ENCODE measurements at places on chromosomes 13 and 19. TPM values are rescaled to one million over a fixed set of nuclear protein-coding genes. Genes with fewer than 3 reads are reported as not detected.
A peak's percentile ranks its signal among the peaks of the same experiment; 100 is the strongest.

DNA sequence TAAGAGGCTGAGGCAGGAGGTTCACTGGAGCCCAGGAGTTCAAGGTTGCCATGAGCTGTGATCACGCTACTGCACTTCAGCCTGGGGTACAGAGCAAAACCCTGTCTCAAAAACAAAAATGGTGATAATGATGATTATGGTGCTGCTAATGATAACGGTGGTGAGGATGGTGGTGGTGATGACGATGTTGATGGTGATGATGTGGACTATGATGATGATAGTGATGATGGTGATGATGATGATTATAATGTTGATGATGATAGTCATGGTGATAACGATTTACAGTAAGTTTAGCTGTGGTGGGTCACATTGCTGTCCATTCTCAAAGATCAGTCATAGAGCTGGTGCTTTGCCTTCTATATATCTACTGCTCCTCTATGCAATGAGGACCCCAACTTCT is 1340.6 kb downstream of the UQCRFS1 start:
- no peak overlapping the region for H3K4me3 ChIP-seq
- peaks cover 18% of the 10 kb centered on the region for H3K36me3 ChIP-seq
- H3K4me1 ChIP-seq = no peaks in the 10 kb centered on the region
- no peaks in the 10 kb centered on the region for H3K27me3 ChIP-seq
- DNase-seq = no peak
- H3K27ac ChIP-seq = no peak overlapping the region

The LRP3 gene
- not detected for total RNA-seq

DNA sequence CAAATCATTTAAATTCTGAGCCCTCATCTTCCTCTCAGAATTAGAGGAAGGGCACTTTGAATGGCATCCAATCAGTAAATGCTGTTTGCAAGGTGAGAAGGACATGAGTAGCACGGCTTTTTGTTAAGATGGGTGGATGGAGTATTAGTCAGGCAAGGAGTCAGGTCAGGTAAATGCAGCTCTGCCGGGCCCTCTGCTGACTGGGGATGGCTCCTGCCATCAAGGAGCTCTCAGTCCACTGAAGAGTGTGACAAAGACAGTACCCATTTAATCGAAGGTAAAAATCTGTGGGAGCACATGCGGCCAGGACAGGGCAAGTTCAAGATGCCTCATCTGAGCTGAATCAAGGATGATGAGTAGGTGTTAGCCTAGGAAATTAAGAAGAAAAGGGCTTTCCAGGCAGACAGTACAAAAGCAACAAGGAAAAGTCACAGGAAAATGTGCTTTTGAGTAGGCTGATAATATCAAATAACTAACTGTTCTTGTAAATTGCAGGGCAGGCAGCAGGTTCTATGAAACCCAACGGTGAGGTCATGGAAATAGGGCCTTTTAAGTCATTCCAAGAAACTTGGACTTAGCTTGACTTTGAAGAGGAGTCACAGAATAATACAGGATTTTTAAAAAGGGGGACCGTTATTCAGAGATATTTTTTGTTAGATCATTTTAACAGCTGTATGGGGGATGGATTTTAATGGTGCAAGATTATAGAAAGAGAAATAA is 670.5 kb upstream of the ARGLU1 start:
- no peak for DNase-seq
- H3K27ac ChIP-seq = no peak overlapping the region
- no peaks in the 10 kb centered on the region for H3K4me1 ChIP-seq
- H3K27me3 ChIP-seq = no peaks in the 10 kb centered on the region
- H3K36me3 ChIP-seq = no peaks in the 10 kb centered on the region

The FAM216B gene
- total RNA-seq = not detected

The KLK3 gene
- not detected for total RNA-seq

GRCh38 chr19:5321851-5322681 is 18.5 kb downstream of the PTPRS start:
- H3K27me3 ChIP-seq = peaks cover 13% of the 10 kb centered on the region
- no peak overlapping the region for H3K27ac ChIP-seq
- H3K4me3 ChIP-seq = peak overlapping the region; percentile 38
- H3K36me3 ChIP-seq = no peaks in the 10 kb centered on the region
- H3K4me1 ChIP-seq = peaks cover 10% of the 10 kb centered on the region
- DNase-seq = no peak

DNA sequence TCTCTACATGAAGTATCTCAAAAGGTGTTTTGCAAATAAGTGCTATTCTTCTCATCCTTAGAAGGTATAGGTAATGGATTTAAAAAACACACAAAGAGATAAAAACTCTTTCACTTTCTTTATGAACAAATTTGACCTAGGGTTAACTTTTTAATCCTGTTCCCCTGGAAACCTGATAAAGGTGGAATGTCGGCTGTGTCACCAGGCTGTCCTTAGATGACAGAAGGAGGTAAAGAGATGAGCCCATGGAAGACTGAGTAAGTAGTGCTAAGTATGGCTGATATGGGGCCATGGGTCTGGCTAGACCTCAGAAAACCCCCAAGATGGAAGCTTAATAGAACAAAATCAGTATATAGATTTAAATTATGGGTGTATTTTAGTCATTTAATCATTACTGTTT is 153.8 kb upstream of the LSM14A start:
- no peak overlapping the region for H3K27ac ChIP-seq
- no peaks in the 10 kb centered on the region for H3K4me1 ChIP-seq
- H3K4me3 ChIP-seq = no peak overlapping the region
- no peak for DNase-seq
- H3K27me3 ChIP-seq = peaks cover 40% of the 10 kb centered on the region
- H3K36me3 ChIP-seq = no peaks in the 10 kb centered on the region

GRCh38 chr13:44305286-44305685 is 68.3 kb upstream of the SERP2 start:
- H3K4me1 ChIP-seq = peaks cover 36% of the 10 kb centered on the region
- DNase-seq = no peak
- H3K36me3 ChIP-seq = no peaks in the 10 kb centered on the region
- no peak overlapping the region for H3K4me3 ChIP-seq
- no peak overlapping the region for H3K27ac ChIP-seq

The ZNF677 gene
- 38.5 TPM for total RNA-seq

- H3K4me3 ChIP-seq = no peak overlapping the region
- peak overlapping the region; percentile 93 for H3K27ac ChIP-seq
- peaks cover 22% of the 10 kb centered on the region for H3K4me1 ChIP-seq
These were observed 10.8 kb upstream of the ILF3 start for GRCh38 chr19:10643172-10643967.

- DNase-seq = no peak
- H3K4me1 ChIP-seq = peaks cover 13% of the 10 kb centered on the region
- no peaks in the 10 kb centered on the region for H3K36me3 ChIP-seq
- no peaks in the 10 kb centered on the region for H3K27me3 ChIP-seq
These were observed 227.4 kb downstream of the DLEU7 start for GRCh38 chr13:50616101-50616500.

DNA sequence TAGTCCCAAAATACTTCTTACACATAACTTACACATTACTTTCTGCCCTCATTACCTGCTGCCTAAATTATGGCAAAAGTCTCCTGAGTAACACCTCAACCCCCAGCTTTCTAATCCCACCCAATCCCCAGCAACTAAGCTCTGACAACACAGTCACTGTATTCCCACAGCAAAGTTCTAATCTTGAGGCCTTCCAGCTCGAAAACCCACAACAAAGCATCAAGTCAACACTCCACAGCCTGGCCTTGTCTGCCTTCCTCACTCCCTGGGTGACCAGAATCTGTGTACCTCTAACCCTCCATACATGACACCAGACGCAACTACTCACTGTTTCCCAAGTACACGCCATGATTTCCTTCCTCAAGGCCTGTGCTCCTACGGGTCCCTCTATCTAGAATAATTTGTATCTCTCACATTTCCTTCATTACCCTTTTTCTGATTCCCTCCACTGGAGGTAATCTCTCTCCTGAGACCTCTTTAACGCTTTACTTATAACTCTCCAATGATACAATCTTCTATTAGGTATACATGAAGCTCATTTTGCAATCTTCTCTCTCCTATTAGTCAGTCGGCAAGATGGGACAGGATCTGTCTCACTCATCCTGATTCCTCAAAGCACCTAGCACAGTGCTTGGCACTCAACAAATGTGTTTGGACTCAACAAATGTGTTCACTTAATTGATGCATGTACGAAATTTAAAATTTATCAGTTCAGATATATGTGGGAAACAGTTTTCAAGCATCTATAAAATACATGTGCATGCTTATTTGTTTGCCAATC is 87.6 kb upstream of the DOCK9 start:
- H3K4me1 ChIP-seq = peaks cover 43% of the 10 kb centered on the region
- H3K36me3 ChIP-seq = peaks cover 14% of the 10 kb centered on the region
- no peaks in the 10 kb centered on the region for H3K27me3 ChIP-seq
- H3K27ac ChIP-seq = peak overlapping the region; percentile 69

The SERPINE3 gene
- not detected for total RNA-seq

GRCh38 chr19:711254-711653 is 2.5 kb downstream of the PALM start:
- no peak overlapping the region for H3K4me3 ChIP-seq
- no peak overlapping the region for H3K27ac ChIP-seq
- DNase-seq = no peak
- peaks cover 7% of the 10 kb centered on the region for H3K36me3 ChIP-seq

- peaks cover 22% of the 10 kb centered on the region for H3K4me1 ChIP-seq
- peak overlapping the region; percentile 94 for H3K4me3 ChIP-seq
- DNase-seq = no peak
- no peaks in the 10 kb centered on the region for H3K36me3 ChIP-seq
- H3K27ac ChIP-seq = peak overlapping the region; percentile 99
These were observed 10.6 kb downstream of the FUT6 start for GRCh38 chr19:5828661-5829566.

The SLC35E1 gene
- 34.2 TPM for total RNA-seq

The ZNF132 gene
- 10.6 TPM for total RNA-seq

GRCh38 chr19:54485851-54486250 is 12.8 kb upstream of the CDC42EP5 start:
- no peak overlapping the region for H3K4me3 ChIP-seq
- H3K27ac ChIP-seq = no peak overlapping the region
- H3K4me1 ChIP-seq = peaks cover 9% of the 10 kb centered on the region
- DNase-seq = no peak

- no peak for DNase-seq
- H3K36me3 ChIP-seq = no peaks in the 10 kb centered on the region
- peaks cover 22% of the 10 kb centered on the region for H3K27me3 ChIP-seq
- H3K4me3 ChIP-seq = no peak overlapping the region
These were observed 69.0 kb downstream of the COL4A2 start for GRCh38 chr13:110376120-110376519.

GRCh38 chr13:112032186-112032993 is 34.6 kb upstream of the SOX1 start:
- H3K4me3 ChIP-seq = no peak overlapping the region
- no peak for DNase-seq
- no peaks in the 10 kb centered on the region for H3K36me3 ChIP-seq
- no peaks in the 10 kb centered on the region for H3K4me1 ChIP-seq

The SLC10A2 gene
- total RNA-seq = not detected

DNA sequence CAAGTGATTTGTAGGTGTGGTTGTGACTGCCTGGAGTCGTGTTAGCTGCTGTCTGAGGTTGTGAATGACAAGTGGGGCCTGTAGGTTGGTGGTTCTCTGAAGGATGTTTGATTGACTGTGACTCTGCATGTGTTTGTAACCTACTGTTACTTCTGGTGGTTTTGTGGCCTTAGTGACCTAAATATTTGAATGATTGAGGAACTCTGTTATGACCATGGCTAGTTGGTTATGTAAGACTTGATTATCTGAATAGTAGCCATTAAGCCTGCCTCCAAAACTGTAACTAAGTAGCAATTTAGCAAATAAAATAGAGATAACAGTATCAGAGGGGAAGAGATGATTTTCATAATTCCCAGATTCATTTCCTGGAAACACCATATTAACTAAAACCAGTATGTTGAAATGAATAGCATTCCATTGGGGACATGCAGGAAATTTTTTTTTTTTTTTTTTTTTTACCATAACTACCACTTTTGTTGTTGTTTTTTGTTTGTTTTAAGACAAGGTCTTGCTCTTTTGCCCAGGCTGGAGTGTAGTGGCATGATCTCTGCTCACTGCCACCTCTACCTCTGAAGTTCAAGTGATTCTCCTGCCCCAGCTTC is 865 bp downstream of the ZNF382 start:
- peaks cover 16% of the 10 kb centered on the region for H3K4me1 ChIP-seq
- H3K36me3 ChIP-seq = peaks cover 42% of the 10 kb centered on the region
- peak overlapping the region; percentile 98 for H3K27ac ChIP-seq
- H3K4me3 ChIP-seq = peak overlapping the region; percentile 93
- no peaks in the 10 kb centered on the region for H3K27me3 ChIP-seq
- no peak for DNase-seq

The RAB3A gene
- total RNA-seq = 2.9 TPM

The IRGC gene
- total RNA-seq = not detected

DNA sequence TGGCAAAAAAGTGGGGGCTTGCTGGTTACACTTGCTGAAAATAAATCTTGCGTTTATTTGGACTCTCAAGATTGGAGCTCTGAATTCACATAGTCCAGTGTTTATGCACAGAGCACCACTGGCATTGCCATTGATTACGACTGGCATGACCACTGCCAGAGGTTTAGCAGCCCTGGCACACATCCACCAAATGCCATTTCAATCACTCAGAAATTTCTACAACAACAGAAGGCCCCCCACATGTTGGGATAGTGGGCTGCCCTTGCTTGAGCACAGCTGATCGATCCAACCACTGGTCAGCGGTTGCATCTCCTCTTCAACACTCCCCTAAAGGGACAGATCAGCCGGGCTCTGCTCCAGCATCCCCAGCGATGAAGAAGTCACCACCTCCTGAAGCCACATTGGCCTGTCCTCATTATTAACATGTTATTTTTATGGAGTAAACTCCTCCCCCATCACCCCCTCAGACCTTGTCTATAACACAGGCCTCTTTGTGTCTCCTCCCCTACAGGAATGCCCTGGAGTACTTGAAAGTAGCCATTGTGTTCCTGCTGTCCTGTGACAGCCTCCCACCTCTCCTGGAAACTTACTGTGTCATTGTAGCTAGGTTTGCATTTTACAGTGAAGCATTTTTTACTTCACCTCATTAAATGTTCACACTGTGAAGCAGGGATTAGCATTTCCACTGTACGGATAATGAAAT is 51.3 kb downstream of the CDADC1 start:
- no peak for DNase-seq
- H3K27me3 ChIP-seq = no peaks in the 10 kb centered on the region
- no peak overlapping the region for H3K4me3 ChIP-seq
- no peak overlapping the region for H3K27ac ChIP-seq
- peaks cover 11% of the 10 kb centered on the region for H3K4me1 ChIP-seq

- H3K4me3 ChIP-seq = no peak overlapping the region
- no peak overlapping the region for H3K27ac ChIP-seq
- H3K36me3 ChIP-seq = no peaks in the 10 kb centered on the region
- DNase-seq = no peak
These were observed 503 bp upstream of the SLC7A9 start for GRCh38 chr19:32869966-32870573.

- no peaks in the 10 kb centered on the region for H3K36me3 ChIP-seq
- peaks cover 8% of the 10 kb centered on the region for H3K4me1 ChIP-seq
- peak; percentile 5 for DNase-seq
- no peak overlapping the region for H3K27ac ChIP-seq
These were observed 155.7 kb upstream of the SLITRK1 start for GRCh38 chr13:84038001-84038400.

GRCh38 chr13:96273196-96273595 is 183.3 kb downstream of the HS6ST3 start:
- H3K36me3 ChIP-seq = no peaks in the 10 kb centered on the region
- no peak for DNase-seq
- H3K27ac ChIP-seq = no peak overlapping the region
- H3K4me1 ChIP-seq = no peaks in the 10 kb centered on the region
- H3K27me3 ChIP-seq = peaks cover under 1% of the 10 kb centered on the region

Data from naive thymus-derived CD8-positive, alpha-beta T cell (primary cell).